HCEC 1CT (cell line): ENCODE measurements at places on chromosomes 6 and 20.

- DNase-seq: no peak
These were observed 56.8 kb downstream of the MYH7B start for GRCh38 chr20:35012227-35013069.

DNA sequence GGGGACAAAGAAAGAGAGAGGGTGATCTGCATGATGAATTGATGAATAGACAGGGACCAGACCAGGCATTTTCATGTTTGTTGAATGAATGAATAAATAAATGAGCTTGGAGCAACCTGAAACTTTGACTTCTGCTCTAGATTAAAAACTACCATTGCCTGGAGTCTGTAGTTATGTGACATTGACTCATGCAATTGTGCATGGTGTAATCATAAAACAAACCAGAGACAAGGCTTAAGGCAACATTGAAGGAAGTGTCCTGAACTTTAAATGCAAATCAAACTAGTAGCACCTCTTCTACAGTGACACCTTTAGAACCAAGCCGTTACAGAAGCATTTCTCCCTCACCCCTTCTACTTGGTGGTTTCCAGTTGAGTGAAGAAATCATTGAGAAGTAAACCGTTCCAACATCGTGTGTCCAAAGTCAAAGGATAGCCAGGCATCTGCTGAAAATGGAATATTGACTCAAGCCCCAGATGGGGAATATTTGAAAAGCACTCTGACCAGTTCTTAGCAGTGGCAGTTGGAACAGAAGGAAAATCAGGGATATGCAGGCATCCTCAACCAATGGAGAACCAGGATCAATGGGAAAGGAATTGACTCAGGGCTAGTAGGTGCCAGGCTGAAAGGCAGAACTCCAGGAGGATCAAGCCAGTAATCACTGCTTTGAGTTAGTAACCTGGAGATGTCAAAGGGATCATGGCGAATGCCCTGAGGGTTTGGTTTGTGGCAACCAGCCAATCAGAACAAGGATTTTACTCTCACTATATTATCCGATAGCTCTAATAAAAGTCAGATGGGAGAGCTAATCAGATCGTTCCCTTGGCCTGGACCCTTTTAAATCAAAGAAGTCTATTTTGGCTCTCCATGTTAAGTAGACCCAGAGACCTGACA lies 171.2 kb upstream of the TSHZ2 start:
- DNase-seq: no peak

DNA sequence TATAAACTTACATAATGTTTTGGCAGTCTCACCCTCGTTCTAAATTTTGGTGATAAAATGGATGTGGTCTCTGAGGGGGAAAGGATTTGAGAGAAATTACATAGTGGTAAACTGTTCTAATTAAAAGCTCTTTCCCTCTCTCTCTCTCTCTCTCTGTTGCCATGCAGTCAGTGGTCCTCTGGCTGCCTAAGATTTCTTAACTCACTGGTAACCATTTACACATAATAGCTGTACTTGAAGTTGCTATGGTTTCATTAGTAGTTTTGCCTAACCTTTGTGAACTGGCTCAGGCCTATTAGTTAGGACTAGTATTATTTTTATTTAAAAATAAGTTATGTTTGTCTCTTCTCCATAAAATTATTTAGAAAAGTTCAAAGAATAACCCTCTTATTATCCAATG lies 42.0 kb downstream of the MAPK14 start:
- DNase-seq: no peak

DNA sequence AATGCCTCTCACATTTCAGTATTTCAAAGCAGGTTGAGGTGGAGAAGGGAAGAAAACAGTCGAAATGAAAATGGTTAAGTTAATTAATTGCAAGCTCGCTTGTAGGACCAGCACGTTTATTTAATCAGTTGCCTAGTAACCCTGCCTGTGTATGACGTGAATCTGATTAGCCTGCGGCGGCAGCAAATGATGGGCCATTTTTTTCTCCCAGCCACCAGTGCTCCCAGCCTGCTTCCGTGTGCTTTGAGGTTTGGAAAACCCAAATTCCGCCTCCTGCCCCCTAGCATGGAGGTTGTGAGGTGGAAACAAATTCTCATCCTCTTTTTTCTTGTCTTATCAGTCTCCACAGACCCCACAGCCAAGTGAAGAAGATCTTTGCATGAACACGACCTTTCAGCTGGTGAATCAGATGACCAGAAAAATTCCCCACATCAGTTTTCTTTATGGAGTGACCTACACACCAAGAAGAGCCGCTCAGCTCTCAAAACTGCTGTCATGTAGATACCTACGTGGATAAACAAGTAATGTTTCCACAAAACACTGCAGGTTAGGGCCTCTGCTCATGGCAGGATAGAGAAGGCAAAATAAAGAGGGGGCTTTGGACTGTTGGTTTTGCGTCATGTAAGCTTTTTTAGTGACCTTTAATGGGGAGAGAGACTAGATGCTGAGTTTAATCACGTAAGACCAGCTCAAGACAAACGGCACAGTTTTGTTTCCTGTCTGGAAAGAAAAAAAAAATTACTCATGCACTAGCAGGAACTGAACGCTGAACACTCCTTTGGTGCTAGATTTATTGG lies 572.9 kb upstream of the NOX3 start:
- no peak for DNase-seq

DNA sequence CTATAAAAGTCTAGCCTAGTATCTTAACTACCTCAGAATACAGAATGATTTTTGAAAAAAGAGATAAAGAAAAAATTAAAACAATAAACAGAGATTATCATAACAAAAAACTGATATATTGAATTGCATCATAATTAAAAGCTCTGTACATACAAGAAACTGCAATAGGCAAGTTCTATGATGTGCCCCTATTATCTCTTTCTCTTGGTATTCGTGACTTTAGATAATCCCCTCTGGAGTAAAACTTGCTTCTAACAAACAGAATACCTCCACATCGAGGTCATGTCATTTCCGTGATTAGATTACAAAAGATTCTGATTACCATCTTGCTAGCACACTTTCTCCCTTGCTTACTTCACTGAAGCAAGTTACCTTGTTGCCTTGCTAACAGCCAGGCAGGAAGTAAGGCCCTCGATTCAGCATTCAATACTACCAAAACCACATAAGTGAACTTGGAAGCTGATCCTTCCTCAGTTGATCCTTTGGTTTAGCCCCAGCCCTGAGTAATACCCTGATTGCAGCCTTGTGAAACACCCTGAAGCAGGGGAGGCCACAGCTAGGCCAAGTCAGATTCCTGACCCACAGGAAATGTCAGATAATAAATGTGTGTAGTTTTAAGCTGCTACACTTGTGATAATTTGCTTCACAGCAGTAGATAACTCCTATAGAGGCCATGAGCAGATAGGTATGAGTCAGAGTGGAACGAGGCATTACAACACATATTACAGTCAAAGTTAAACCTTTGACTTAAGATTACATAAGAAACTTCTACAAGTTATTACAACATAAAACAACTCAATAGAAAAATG lies 53.7 kb upstream of the TMX4 start:
- DNase-seq: peak; percentile 90

DNA sequence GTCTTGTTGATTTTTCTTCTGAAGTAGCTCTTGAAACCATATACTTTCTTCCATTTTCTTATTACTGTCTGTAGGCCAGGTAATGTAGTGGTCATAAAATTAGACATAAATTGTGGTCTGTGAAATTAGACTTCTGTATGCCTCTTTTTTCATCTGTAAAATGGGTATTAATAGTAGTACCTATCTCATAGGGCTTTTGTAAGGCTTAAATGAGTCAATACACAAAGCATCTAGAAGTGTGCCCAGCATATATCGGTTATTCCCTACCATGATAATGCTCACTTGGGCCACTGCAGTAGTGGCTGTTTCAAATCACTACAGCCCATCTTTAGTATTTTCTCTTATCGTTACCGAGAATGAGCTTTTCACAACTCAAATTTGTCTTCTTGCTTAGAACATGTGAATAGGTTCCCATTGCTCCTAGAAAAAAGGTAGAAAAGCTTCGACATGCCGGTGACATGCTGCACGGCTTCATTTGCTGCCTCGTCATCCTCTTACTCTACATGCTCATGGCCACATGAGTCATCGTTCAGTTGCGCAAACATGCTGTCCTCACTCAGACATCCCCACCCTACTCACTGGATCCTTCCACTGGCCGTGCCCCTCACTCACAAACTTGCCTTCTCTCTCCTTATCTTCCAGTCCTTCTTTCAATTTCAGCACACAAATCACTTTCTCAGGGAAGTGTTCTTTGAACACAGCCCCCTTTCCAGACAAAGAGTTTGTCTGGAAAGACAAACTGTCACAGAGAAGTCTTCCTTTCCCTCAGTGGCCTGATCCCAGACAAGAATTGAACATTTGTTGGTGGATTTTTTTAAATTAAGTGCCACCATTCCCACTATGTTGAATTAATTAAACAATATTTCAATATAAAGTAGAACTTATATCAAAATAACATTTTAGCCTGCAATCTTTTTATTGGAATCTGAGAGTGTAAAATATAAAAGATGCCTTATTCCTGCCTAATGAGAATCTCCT lies 32.2 kb upstream of the ERVFRD-1 start:
- DNase-seq: peak; percentile 89

DNA sequence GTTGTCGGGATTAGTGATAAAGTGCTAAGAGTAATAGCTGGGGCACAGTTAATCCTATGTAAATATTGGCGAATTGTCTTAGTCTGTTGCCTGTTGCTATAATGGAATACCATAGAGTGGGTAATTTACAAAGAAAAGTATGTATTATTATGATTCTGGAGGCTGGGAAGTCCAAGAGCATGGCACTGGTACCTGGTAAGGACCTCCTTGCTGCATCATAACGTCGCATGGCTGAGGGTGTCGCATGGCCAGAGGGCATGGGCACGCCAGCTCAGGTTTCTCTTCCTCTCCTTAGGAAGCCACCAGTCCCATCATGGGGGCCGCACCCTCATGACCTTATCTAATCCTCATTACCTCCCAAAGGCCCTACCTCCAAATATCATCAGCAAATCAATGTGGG lies 29.7 kb downstream of the IRF4 start:
- no peak for DNase-seq

- DNase-seq: no peak
These were observed 25.4 kb upstream of the MRPS10 start for GRCh38 chr6:42243046-42243445.

DNA sequence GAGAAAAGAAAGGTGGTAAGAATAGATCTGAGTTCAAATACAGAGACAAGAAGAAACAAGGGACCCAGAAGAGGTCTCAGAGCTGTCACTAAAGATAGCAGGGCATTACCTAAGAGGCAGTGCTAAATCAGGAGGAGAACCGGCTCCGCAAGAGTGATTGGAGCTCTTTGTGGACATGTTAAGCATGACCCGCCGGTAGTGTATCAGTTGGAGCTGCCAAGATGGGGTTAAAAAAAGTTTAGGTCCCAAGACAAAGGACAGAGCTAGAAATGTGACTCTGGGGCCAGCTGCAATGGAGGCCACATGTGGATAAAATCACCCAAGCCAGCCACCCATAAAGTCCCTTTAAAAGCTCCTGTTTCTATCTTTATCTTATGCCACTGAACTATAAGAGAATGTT lies 93.4 kb downstream of the MBOAT1 start:
- DNase-seq: no peak

DNA sequence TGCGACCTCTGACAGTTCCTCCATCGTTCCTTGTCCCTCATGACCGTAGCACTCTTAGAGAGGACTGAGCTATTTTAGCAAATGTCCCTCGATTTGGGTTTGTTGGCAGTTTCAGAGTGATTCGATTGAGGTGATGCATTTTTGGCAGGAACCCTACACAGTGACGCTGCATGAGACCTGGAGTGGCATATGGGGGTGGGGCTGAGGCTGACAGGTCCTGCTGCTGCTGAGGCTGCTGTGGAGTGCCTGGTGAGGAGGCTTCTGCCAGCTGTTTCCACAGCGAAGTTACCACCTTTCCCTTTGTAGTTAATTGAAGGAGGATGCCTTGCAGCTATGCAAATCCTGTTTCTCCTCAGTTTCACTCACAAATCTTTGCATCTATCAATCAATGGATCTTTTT lies 19.8 kb downstream of the PXDC1 start:
- DNase-seq: no peak

DNA sequence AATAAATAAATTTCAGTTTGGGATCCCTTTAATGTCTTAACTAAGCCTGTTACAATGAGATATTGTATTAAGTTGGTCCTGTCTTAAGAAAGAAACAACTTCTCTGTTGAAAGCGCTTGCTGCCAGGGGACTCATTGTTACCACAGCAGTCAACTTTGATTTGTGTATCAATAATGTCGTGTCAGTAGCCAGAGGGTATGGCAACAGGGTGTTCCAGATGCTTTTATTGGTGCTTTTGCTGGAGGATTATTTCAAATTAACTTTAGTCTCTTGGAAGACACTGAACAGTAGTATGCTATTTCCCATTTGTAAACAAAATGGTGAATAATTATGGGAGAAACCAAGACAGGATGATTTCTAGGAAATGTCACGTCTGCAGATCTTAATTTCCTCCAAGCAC lies 91.9 kb upstream of the TSHZ2 start:
- DNase-seq: no peak

DNA sequence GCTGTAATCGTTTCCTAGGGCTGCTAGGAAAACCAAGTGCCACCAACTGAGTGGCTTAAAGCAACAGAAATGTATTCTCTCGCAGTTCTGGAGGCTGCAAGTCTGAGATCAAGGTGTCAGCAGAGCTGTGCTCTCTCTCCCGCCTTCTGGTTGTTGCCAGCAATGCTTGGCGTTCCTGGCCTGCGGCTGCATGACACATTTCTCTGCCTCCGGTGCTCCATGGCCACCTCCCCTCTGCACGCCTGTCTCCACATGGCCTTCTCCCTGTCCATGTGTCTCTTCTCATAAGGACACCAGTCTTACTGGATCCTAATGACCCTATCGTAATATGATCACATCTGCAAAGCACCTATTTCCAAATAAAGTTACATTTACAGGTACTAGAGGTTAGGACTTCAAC lies 91.7 kb upstream of the AKAP12 start:
- DNase-seq: no peak

DNA sequence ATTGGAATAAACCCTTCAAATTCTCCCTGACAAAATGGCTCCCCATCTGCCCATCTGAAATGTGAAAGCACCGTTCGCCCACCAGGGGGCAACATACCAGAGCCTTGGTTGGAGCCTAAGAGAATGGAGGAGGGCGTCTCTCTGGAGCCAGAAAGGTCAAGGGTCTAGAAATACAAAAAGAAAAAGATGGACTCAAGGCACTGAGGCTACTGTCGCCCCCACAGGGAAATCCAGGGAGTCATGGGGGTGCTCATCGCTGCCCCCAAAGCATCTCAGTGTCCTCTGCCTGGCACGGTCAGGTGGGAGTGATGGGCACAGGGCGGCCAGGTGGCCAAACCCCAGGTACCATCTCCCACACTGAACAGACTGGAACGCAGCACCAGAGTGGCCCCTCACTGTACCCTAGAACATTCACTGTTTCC lies 136.3 kb downstream of the ZMYND8 start:
- DNase-seq: peak; percentile 25

DNA sequence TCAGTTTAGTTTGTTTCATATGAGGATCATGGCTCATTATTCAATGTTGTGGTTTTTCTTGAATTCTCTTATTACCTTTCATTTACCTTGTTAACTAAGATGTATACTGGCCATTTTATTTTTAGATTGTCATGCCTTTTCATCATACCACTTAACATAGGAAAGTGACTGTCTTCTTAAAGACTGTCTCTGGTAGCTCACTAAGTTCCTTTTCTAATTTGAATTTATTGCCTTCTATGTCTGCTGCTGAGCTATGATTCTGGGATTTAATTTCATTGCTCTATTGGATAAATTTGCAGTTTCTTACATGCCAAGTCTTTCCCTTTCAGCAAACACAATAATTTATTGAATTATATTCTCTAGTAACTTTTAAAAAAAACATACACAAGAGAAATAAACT lies 49.5 kb upstream of the ANKEF1 start:
- no peak for DNase-seq
